ENCODE measurements at places on chromosomes 12 and 14.

DNA sequence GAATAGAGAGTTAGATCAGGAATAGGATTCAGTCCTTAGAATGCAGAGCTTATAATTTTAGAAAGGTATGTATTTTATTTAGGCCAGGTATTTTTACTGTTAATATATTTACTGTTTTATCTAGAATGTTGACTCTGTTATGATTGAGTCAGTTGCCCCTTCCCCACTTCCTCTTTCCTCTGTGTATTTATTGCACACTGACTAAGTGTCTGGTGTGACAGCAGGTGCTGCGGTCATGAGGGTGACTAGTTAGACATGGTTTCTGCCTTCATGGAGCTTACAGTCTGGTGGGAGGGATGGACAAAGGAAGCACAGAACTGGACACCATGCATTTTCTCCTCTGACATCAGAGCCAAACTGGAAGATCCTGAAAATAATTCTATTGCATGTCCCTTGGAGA lies 159.8 kb downstream of the CACNA1C start:
- DNase-seq: no peak

DNA sequence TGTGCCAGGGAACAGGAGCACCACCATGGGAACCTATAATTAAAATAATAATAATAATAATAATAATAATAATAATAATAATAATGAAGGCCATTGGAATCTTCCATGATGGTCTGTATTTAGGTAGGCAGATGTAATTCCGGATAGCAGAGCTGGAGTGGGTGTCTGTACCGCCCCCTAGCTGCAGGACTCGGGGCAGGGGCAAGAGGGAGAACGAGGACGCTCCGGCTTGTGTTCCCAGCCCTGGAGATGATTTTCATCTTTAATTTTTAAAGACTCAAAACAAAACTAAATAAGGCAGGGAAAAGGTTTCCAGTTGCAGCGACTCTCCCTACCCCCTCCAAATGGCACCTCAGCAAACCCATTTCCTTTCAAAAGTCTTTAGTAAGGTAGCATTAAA lies 501.1 kb downstream of the VRK1 start:
- DNase-seq: no peak

DNA sequence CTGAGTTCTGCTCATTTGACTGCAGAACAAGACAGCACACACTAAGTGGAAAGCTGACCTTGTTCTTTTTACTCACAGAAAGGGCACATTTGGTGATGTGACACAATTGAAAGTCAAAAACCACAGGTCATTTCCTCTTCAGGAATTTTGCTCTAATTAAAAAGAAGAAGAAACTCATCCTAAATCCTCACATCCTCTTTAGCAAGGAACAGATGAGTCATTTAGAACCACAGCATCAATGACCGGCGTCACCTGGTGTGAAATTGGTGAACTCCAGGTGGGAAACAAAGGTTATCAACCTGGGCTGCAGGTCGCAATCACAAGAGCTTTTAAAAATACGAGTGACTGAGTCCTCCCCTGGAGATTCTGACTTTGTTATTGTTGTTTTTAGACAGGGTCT lies 2.9 kb upstream of the RNU6-8 start:
- peak; percentile 9 for DNase-seq

GRCh38 chr12:72082986-72083820 lies 144.6 kb downstream of the TPH2 start:
- no peak for DNase-seq

GRCh38 chr14:61253064-61253738 lies 27.9 kb downstream of the TMEM30B start:
- DNase-seq: no peak

- DNase-seq: no peak
Observed at GRCh38 chr12:49345051-49345824, 1.4 kb upstream of the DNAJC22 start.

- DNase-seq: no peak
Observed at GRCh38 chr12:46455648-46456352, 83.2 kb upstream of the SLC38A2 start.

GRCh38 chr12:101707131-101707782 lies 9.8 kb downstream of the CHPT1 start:
- no peak for DNase-seq

DNA sequence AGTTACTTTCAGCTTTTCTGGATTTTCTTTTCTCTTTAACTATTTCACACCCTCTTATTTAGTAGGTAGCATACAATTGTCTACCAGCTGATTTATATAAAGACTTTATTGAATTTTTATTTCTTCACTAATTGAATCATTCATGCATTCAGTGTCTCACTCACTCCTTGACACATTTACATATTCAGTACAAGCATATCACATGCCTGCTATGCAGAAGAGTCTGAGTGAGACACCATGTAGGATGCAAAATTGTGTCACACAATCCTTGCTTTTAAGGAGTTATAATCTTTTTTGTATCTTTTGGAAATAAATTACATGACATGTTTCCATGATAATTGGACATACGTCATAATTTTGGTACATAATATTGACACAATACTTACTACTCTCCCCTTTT lies 83.0 kb downstream of the AKAP6 start:
- DNase-seq: no peak

DNA sequence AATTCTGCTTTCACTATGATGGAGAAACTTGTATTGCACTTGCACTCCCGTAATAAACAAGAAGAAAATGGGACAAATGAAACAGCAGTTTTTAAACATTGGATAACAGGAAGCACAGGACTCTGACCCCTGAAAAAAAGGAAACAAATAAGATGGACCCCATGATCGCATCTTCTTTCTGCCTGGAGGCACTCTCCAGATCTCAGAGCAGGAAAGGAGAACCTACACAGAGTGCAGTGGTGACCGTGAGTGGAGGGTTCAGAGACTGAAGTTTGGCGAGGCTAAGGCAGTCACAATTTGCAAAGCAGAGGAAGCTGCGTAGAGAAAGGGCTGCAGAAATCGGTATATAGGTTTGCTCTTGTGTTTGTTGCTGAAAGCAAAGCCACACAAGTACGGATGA lies 6.1 kb upstream of the FGF6 start:
- DNase-seq: no peak

DNA sequence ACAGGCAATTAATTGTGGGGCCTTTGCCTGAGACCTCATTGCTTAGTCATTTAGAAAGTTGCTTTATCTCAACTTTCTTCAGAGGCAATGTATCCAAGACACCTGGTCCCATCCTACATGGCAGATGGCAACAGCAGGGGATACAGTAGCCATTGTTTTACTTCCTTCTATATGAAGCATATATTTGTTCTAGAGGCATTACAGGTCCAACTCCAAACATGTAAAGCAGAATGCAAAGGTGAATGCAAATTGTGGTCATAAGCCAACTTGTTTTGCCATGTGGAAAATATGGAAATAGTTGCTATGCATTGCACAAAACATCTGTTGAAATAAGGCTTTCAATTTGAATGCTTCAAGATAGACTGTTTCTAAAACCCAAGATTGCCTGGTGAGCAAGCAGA lies 109.8 kb upstream of the BCAT1 start:
- DNase-seq: no peak

DNA sequence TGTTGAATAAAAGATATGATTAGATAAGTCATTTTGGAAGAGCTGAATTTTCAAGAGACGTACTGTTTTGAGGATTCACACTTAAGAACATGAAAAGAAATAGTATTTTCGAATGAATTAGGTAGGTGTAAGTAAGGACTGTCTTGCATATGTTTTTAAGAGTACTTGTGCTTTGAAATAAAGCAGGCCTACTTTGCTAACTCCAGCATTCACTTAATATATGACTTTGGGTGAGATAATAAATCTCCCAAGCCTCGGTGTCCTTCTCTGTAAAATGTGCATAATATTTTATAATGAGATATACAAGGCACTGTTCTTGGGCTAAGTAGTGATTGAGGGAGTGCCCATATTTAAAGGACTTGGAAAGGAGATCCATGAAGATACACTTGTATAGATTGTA lies 54.6 kb downstream of the WASHC4 start:
- DNase-seq: no peak

DNA sequence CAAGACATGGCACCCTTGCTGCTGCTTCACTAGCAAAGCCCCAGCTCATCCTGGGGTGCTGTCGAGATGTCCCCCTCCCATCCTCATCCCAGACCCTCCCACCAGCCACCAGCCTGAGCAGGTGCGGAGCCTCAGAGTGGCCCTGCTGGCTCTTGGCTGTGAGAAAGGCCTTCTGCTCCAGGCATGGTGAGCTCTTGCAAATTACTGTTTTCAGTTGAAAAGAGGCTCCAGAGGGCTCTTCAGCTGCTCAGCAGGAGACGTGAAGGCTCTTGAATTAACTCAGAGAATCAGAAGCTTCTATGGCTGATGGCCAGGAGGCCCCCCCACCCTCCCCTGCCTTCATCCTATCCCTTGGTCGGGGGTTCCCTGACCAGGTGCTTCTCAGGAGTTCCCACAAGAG lies 44.1 kb downstream of the WSCD2 start:
- no peak for DNase-seq

DNA sequence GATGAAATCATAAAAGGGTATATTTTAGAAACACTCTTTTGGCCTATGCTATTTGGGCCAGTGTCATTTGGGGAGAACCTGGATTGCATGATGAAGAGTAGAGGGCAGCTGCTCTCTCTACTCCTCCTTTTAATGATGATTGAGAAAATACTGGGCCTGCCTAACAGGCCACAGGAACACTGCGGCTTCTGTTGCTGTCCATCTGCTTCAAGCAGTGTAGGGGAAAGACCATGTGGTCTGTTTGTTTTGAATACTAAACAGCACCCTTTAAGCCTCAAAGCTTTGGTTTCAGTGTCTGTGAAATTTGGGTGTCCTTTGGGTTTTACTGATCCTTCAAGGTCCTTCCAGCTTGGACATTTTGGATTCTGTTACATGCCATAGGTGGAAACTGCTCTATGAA lies 78.0 kb downstream of the TTC6 start:
- no peak for DNase-seq

GRCh38 chr12:6080149-6081045 lies 44.1 kb downstream of the VWF start:
- no peak for DNase-seq

DNA sequence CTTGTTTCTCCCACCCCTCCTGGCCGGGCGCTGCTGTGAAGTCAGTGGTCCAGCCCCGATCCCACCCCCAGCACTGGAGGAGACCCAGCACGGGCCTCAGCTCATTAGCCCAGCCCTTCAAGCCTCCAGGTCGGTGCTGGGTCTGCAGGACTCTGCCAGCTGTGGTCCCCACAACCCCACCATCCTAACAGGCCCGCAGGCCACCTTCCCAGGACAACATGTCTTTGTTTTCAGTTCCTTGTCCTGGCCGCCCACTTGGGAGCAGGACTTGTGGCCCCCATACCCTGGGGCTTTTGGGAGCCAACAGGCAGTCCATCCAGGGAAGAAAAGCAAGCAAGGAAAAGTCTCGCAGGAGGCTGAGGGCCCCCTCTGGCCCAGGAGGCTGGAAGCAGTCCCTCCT lies 60.0 kb downstream of the HRK start:
- no peak for DNase-seq

GRCh38 chr12:116650585-116651087 lies 87.2 kb downstream of the SPRING1 start:
- no peak for DNase-seq

DNA sequence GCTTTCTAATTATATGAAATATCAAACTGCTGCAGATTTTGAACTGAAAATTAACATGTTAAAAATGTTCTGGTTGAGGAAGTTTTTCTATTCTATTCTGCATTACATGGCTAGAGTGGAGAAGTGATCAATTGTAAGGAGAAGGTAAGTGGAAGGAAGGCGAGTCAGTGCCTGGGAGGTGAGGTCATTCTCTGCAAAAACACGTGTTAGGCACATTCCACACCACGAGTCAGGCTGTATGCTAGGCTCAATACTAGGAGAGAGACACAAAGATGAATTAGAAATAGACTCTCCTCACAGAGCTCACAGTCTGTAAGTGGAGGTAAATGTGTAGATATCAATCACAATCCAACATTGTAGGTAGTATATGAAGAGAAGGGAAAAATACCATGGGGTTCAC lies 194.1 kb downstream of the NOVA1 start:
- no peak for DNase-seq

DNA sequence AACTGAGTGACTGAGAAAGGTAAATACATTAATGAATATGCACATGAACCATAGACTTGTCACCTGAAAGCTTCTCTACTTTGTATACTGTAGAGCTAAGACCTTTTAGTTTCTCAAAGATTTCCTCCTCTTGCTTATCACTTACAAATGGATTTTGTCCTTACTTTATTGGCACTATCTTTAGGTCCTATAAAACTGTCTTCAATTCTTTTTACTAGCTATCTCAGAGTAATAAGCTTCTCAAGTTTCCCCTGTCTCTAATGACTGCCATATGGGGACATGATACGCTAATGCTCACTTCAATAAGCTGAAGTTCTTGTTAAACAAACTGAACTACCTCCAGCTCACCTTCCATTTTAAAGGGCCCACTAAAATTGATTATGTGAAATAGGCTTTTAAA lies 468.2 kb upstream of the CCDC196 start:
- no peak for DNase-seq

DNA sequence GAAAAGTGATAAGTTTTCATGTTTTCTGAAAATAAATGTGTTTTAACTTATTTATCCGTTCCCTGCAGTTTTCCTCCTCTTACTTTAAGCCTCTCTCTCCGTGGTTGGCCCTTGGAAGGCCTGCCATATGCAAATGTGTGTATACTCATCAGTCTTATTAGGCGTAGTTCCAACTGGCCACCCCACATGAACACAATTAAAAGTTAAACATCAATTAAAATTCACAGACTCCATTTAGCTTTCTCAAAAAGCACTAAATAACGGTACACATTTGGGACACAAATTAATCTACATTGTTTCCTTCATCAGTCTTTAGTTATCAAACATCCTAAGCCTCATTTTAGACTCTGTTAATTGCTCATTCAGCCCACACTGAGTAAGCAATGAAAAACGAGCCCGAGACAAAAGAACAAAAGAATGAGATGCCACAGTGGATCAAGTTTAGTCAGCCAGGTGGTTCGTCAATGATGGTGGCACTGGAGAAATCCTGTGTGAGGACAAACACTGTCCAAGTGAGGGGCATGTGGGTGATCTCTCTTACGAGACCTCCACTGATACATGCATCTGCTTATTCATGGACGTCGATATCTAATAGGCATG lies 76.0 kb upstream of the TMCC3 start:
- no peak for DNase-seq

GRCh38 chr12:110179291-110179690 lies 55.1 kb downstream of the IFT81 start:
- no peak for DNase-seq

GRCh38 chr12:64081008-64081404 lies 141.1 kb downstream of the KICS2 start:
- no peak for DNase-seq

Data from activated CD4-positive, alpha-beta T cell treated with anti-CD3 and anti-CD28 coated beads, Interleukin-2, amount 50 U/mL, for 16 hours (primary cell).